Brain pericyte (primary cell): ENCODE measurements at places on chromosomes 16 and 17.

GRCh38 chr17:64706224-64707049, 44.3 kb upstream of the SMURF2 start:
- DNase-seq = no peak

DNA sequence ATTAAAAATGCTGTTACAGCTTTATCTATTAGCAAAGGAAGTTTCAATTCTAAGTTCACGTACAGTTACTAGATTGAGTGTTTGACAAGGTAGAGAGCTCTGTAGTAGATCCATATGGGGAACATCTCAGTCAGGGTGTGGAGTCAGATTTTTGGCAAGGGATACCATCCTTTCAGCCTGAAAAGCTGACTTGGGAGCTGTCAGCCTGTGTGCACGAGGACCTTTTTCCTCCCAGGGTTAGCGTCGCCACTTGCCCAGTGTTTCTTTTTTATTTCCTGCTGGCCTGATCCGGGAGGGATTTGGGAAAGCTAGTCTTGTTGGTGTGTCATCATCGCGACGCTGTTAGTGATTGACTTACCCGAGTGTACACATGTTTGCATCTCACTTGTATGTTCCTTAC, 29.5 kb downstream of the WWOX start:
- no peak for DNase-seq

DNA sequence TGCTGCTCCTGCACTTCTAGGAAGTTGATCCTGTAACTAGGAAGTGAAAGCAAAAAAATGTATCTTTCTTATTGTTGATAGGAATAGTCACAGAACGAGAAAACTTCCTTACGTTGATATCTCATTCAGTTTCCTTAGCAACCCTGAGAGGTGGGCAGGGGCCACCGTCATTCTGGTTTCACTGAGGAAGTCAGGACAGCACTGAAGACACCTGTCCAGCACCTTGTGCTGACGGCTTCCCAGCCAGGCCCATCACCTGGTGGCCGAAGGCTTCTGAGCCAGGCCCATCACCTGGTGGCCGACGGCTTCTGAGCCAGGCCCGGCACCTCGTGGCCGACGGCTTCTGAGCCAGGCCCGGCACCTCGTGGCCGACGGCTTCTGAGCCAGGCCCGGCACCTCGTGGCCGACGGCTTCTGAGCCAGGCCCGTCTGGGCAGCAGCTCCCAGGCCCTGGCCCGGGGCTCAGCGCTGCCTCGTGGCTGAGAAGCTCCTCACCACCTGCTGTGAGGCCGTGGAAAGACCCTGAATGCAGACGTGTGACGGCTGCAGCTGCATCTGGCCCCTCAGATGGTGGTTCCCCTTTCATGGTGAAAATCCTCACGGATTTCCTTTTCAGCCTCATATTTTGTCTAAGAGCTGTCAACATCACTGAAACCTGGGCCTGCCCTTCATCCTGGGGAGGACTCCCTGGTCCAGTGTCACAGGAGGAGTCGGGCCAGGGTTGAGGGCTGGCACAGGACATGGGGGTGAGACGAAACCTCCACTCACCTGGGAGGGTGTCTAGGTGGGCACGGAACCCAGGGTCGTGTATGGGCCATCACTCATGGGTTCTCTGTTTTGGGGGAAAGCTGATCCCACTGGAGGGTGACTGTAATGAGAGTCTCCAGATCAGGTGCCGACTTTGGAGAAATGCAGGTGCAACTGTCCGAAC, 33.0 kb upstream of the ZNF750 start:
- DNase-seq = no peak

DNA sequence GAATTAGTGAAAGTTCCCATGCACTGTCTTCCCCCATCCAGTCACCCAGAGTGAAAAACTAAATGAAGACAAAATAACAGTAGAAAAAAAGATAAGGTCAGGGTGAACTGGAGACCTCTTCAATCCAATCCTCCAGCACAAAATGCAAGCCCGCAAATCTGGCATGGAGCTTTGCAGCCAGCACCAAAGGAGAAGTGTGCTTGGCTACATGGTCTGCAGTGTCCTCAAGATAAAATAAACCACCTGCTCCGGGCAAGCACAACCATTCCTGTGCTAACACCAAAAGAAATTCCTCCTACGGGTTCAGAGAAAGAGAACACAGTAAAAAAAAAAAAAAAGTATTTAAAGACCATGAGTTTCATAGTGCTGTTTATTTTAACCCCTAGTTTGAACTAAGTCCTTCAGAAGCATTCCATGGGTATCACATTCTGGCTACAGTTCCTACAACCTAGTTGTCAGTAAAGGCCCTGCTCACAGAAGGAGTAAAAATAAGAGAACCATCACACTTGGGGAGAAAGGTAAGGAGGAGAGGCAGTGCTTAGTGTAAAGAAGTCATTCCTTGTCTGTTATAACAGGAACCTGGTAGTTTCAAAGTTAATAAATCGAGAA, 109.1 kb downstream of the GAS7 start:
- DNase-seq = no peak

DNA sequence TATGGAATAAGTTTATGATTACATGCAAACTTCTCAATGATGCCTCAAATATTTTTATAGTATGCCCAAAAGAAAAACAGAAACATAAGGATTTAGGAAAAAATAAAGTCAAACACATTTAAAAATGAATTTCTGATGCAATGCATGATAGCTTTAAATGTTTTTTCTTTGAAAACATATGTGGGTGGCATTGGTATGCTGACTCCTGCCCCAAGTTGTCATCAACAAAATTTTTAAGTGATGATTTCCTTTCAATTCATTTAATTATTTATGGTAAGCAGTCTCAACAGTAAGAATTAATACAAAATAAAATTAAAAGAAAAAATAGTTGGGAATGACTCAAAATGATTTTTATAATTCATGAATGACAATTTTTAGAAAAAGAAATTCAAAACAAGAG, 104.9 kb downstream of the CEP112 start:
- DNase-seq = no peak

DNA sequence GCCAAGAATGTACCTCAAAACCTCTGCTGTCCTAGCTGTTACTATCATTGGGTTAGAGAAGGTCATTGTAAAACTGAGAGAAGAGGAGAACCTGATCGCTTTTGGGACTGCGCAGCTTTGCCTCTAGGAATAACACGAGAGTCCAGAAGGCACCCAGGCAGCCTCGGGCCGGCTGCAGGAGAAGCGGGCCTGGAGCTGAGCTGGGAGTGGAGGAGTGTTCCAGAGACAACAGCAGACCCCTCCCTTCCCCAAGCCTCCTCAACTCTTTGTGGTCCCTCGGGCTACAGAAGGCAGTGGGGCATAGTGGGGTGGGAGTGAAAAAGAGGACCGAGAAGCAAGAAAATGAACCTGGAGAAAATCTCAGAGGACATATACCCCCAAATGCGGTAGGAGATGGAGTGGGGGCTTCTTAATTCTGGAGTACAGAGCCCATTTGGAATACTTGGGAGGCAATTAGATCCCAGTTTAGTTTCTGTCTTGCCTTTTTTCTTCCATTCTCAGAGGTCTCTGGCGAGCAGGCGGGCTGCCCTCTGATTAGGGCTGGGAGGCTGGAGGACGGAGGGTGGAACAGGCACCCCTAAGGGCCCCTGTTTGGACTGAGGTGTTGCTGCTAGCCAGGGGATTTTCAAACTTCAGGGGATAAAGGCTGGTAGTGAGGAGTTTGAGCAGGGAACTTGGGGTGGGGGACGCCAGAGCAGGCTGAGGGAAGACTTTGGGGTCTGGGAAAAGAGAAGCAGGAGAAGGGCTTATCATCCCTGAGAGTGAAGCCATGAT, 13.3 kb upstream of the HOXB2 start:
- no peak for DNase-seq

GRCh38 chr17:7859028-7859427, 1.2 kb downstream of the CYB5D1 start:
- no peak for DNase-seq

DNA sequence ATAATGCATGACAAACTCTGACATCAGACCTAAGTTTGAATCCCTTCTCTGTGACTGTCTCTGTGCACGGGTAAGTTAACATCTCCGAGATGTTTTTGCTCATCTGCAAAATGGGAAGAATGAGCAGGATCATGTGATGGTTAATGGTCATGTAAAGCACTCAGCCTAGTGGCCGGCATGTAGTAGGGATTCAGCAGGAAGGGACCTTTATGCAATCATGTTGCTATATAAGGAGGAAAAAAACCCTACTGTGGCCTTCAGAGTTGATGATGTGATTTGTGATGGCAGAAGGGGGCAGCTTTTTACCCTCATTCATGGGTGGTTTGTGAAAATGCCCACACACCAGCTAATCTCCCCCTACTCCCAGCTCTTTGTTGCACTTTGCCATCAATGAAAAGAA, 24.1 kb downstream of the CLEC16A start:
- DNase-seq = no peak

- DNase-seq = no peak
These were observed 13.5 kb downstream of the MAPT start for GRCh38 chr17:45907750-45908395.

- no peak for DNase-seq
These were observed 215.1 kb downstream of the PRKCA start for GRCh38 chr17:66517336-66518009.

DNA sequence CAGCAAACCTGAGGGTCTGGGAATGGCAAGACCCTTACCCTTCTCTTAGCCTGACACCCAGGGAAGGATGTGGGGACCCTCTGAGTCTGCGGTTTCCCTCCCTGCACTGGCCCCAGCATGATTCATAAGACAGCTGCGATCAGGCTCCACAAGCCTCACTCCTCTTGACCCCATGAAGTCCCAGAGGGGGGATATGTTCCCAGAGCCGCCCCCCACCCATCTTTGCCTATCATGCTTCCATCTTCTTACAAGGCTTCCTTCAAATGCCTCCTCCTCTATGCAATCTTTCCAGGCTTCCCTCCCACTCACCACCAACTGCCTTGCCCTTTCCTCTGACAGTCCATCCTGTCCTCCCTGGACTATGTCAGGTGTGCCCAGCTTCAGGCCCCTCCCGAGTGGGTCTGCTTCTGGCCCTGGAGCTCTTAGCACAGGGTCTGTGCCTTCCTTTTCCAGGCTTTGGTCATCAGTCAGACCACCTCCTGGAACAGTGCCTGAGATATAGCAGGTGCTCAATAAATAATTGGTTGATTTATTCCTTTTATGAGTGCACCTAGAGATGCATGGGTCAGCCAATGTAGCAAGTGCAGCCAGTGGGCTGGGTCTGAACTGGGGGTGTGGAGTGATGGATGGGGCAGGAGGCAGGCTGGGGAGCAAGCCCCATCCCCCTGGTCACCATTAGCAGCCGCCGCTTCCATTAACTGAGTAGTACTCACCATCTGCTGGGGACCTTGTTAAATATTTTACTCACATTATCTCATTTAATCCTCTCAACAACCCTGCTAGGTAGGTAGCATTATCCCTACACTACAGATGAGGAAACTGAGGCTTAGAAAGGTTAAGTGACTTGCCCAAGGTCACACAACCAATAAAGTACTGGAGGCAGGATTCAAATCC, 8.4 kb downstream of the DLX3 start:
- no peak for DNase-seq

DNA sequence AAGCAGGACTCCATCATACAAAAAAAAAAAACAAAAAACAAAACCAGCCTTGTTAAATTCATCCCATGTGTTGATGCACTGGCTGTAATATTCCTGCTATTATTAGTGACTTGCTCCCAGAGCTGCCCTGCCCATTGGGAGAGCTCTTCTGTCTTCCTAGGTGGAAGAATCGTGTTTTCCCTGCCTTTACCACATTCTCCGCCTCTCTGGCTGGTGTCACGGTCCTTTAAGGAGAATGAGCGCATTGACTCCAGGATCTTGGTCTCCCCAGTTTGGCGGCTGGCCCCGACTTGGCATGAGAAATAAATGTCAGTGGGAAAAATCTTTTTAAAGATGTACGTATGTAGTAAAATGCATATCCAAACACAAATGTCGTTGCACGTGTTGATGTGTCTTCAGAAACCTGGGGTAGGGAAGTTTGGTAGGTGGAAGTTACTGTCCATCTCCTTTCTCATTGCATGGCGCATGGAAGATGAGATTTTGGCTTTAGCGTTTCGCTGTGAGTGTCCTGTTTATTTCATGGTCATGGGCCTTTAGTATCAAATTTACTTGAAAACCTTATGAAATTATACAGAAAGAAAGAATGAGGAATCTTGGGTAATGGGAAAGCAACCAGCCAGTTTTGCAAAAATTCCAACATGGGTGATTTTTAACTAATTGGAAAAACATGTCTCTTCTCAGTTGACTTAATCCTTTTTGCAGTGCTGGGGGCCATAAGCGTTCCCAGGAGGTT, 15.5 kb downstream of the RMI2 start:
- no peak for DNase-seq

- no peak for DNase-seq
These were observed at the start of gene SKAP1 for GRCh38 chr17:48429638-48430586. SKAP1 (minus strand) TSS chr17:48430214.

DNA sequence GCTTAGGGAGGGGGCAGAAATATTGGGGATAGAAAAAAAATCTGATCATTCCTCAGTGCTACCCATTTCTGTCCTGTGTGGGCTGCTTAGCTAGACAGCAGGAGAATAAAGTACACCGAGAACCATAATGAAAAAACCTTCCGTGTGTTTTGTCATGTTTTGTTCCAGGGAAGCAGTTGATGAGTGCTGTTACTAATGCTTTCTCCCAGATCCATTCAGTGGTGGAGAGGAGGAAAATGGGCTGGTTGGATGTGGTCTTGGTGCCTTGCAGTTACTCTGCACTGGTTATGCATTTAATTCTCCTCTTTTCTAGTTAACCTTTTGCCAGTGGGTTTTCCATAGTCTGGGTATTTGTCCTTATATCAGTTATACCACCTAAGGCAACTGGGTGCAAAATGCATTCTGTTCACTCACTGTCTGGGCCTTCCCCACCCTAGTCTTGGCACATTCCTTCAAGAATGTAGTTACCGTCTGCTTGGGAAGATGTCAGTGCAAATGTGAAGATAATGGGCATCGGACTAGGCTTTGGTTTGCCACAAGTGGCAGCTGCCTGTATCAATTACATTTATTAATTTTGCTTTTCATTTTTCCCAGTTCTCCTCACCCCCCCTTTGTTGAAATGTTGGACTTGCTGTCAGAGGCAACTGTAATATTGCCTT, 9.3 kb upstream of the TBKBP1 start:
- DNase-seq = no peak

GRCh38 chr17:65228734-65229620, 91.8 kb downstream of the RGS9 start:
- DNase-seq = no peak

DNA sequence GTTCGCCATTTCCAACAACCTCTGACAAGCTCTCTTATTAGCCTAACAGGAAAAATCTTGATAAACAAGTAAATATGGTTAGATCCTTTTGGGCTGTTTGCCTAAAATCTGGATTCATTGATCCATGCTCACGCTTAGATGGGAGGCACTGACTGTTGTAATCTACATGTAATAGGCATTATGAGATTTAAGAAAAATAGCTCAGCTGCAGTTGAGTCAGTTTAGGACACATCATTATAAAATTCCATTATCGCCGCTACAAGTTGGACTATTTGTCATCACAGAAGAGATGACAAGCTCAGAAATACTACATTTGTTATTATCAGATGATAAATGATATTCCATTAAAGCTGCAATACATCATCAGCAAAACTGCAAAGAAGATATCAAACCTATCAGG, 524.0 kb downstream of the TOX3 start:
- DNase-seq = no peak

GRCh38 chr16:50469744-50470321, 78.4 kb upstream of the NKD1 start:
- no peak for DNase-seq

GRCh38 chr17:61129267-61130254, 270.1 kb upstream of the TBX2 start:
- no peak for DNase-seq
